Activated T-helper 2 cell treated with anti-CD3 and anti-CD28 coated beads, Interferon-gamma antibody, Interleukin-2, Interleukin-4, amounts not matched to agents 10 μg/mL and 5 μg/mL and 100 μg/mL, durations not matched to agents 14 hours and 24 hours and 36 hours (primary cell): ENCODE measurements at places on chromosomes 16 and 17.

DNA sequence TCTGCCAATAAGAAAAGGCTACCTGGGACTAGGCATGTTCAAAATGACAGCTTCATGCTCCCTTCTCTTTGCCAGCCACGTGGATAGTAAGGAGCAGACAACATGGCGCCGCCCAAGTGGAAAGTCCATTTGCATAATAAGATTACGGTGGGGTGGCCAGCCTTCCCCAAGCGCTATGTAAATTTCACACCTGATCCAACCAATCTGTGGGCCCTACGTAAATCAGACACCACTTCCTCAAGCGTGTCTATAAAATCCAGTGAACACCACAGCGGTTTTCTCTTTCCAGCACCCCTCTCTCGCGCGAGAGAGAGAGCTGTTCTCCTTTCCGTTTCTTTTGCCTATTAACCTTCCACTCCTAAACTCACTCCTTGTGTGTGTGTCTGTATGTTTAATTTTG is 140.3 kb upstream of the ERCC4 start:
- H3K4me3 ChIP-seq: no peak overlapping the region
- no peaks in the 10 kb centered on the region for H3K27me3 ChIP-seq
- no peaks in the 10 kb centered on the region for H3K36me3 ChIP-seq
- DNase-seq: no peak
- no peaks in the 10 kb centered on the region for H3K4me1 ChIP-seq

- H3K27me3 ChIP-seq: peaks cover 18% of the 10 kb centered on the region
- DNase-seq: no peak
- no peak overlapping the region for H3K4me3 ChIP-seq
- no peaks in the 10 kb centered on the region for H3K36me3 ChIP-seq
- H3K27ac ChIP-seq: no peak overlapping the region
These were observed 11.6 kb upstream of the MARCHF10 start for GRCh38 chr17:62819511-62820221.

GRCh38 chr16:84329843-84330684 is 35.4 kb downstream of the WFDC1 start:
- H3K27me3 ChIP-seq: no peaks in the 10 kb centered on the region
- H3K4me3 ChIP-seq: no peak overlapping the region
- no peak overlapping the region for H3K27ac ChIP-seq
- H3K4me1 ChIP-seq: no peaks in the 10 kb centered on the region
- H3K36me3 ChIP-seq: no peaks in the 10 kb centered on the region

DNA sequence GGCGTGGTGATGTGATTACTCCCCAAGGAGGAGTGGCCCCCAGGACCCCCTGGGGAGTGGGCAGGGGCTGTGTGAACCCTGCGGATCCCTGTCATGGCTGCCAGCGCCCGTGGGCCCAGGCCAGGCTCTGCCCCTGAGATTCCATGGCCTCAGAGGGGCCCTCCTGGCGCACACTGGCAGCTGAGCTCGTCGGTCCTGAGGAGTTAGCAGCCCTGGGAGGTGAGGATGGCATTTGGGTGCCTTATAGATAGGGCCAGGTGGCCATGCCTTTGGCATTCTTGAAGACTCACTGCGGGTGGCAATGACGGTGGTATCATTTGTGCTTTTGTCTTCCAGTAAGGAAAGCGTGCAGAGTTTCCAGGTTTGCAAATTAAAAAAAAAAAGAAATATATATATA is 146.8 kb upstream of the GSE1 start:
- H3K27ac ChIP-seq: no peak overlapping the region
- peaks cover 24% of the 10 kb centered on the region for H3K27me3 ChIP-seq
- no peak for DNase-seq
- no peaks in the 10 kb centered on the region for H3K36me3 ChIP-seq

- no peak overlapping the region for H3K4me3 ChIP-seq
- H3K36me3 ChIP-seq: no peaks in the 10 kb centered on the region
- H3K27me3 ChIP-seq: no peaks in the 10 kb centered on the region
- H3K27ac ChIP-seq: no peak overlapping the region
These were observed 14.5 kb downstream of the ZFPM1 start for GRCh38 chr16:88467541-88467944.

- peaks cover 18% of the 10 kb centered on the region for H3K4me1 ChIP-seq
- DNase-seq: peak; percentile 90
- peaks cover 4% of the 10 kb centered on the region for H3K36me3 ChIP-seq
These were observed 1.6 kb downstream of the IFT140 start for GRCh38 chr16:1610071-1610898.
